ENCODE measurements at places on chromosomes 13 and 19. TPM values are rescaled to one million over a fixed set of nuclear protein-coding genes. Genes with fewer than 3 reads are reported as not detected.

DNA sequence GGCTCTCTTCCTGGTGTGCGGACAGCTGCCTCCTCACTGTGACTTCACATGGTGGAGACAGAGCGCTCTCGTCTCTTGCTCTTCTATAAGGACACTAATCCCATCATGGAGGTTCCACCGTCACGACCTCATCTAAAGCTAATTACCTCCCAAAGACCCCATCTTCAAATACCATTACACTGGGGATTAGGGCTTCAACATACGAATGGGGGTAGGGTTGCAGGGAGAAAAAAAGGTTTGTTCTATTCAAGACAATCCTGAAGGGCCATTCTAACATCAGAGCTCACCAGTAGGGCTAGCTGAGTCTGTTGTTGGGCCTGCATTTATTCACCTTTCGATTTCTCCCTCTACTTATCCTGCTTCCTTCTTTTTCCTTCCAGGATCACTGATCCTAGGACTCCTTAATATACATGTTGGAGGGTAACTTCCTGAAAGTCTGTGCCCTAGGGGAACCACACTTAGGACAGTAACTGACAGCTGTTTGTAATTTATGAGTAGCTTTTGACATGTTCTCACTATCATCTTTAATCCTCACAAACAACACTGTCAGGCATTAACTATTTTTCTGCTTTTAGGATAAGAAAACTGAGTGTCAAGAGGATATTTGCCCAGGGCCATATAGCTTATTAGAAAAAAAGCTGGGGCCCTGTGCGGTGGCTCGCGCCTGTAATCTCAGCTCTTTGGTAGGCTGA, 18.8 kb upstream of the GTF2F2 start:
- DNase-seq, result no peak

DNA sequence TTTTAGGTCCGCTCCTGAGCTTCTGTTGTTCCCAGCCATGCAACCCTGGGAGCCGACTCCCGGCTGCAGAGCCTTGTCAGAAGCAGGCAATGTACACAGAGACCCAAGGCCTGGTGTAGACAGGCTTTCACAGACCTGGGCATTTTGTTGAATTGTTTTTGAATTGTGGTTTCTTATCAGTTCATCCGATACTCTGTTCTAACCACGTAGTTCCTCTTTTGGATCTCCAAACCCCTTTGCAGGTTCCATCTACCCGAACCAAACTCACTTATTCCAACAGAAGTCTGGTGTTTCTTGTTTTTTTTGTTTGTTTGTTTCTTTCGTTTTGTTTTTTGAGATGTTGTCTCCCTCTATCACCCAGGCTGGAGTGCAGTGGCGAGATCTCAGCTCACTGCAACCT, 6.3 kb upstream of the NLRP2 start:
- DNase-seq, result no peak

- peak; percentile 33 for DNase-seq
Measured at GRCh38 chr19:44689290-44690130, 9.4 kb upstream of the CEACAM16 start.

DNA sequence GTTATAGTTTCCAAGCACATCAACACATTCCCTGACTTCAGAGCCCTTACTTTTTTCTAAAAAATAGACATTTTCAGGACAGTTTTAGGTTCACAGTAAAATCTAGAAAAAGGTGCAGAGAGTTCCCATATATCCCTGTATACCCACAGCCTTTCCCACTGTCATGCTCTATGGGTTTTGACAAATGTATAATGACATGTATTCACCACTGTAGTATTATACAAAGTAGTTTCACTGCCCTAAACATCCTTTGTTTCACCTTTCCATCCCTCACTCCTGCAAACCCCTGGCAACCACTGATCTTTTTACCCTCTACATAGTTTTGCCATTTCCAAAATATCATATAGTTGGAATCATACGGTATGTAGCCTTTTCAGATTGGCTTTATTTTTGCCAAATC, 15.6 kb downstream of the NAA16 start:
- DNase-seq, result no peak

- no peak for DNase-seq
Measured at GRCh38 chr13:45817833-45818232, 33.7 kb downstream of the SIAH3 start.

DNA sequence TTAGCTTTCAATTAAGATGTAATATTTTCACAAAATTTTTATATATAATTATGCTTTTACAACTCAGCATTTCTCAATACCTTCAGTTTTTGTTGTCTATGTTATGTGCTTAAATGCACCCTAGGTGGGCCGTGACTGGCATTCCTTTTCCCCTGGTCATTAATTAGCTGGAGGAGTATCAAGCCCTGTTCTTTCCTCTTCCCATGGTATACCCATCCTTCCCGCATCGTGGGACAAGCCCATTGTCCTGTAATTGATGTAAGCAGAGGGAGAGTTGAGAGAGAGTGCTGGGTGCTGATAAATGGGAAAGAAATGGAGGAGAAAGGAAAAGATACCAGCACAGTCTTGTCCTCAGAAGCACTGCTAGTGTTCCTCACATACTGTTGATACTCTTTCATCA, 591.7 kb downstream of the GPC6 start:
- DNase-seq, result no peak

DNA sequence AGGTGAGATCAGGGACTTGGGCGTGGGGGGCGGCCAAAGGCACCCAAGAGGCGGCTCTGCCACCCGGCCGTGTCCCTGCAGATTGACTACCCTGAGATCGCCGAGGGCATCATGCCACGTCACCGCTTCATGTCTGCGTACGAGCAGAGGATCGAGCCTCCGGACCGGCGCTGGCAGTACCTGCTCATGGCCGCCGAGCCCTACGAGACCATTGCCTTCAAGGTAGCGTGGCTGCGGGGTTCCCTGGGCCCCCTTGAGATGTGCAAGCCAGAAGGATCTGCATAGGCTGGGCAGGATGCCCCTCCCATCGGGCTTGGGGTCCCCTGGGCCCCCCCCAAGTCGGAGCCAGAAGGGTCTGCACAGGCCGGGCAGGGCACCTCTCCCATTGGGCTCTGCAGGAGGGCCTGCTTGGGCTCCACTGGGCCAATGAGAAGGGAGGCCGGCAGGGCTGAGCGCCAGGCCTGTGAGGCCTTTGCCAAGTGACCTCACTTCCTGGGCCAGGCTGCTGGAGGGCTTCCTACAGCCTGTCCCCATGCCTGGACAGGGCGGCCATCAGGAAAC, 2.2 kb upstream of the AMH start:
- DNase-seq, result no peak

GRCh38 chr13:36450534-36450933, 18.2 kb downstream of the CCNA1 start:
- no peak for DNase-seq

- peak; percentile 22 for DNase-seq
Measured at GRCh38 chr19:49057636-49058234, at the start of gene CGB7. Gene CGB7 (minus strand): TSS chr19:49057749. CDS start chr19:49055375, 2,374 bp downstream.

The ADAT3 gene
- 3.9 TPM for total RNA-seq

The CD79A gene
- not detected for total RNA-seq

The ZNF419 gene
- 13.1 TPM for total RNA-seq

The MYH14 gene
- total RNA-seq, result 11.1 TPM

The CYP2F1 gene
- total RNA-seq, result not detected

The ZNF383 gene
- 10.0 TPM for total RNA-seq

Measured in thoracic aorta (tissue), 2 donors.